ENCODE measurements at places on chromosomes 1 and 21.

DNA sequence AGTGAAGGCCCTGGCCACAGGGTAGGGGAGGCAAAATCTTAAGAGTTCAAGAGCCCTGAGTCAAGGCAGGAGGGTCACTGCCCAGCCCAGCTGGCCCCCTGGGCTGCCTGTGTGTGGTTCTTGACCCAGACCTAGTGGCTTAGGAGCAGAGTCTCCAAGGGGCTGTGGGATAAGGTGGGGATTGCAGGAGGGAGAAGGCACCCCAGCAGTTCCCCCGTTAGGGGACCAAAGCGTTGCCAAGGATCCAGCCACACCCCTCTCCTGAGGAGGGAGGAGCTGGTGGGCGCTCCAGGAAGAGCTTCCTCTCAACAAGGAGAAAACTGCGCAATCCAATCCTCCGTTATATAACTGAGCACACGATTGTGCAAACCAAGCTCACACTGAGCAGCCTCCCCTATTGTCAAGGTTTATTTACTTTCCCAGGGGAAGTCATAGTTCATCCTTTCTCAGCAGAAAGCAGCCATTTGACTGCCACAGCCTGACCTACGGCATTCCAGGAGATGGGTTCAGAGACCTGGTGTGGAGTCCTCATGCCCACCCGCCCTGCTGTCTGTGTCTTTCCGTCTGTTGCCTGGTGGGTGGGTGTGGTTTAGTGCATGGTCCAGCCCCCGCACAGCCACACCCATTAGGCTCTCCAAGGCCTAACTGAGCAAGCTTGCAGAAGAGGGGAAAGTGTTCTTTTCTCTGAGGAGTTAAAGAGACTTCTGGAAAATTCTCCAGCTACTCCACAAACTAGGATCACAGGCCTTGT, 3.5 kb downstream of the EPHX1 start:
- DNase-seq, result no peak

DNA sequence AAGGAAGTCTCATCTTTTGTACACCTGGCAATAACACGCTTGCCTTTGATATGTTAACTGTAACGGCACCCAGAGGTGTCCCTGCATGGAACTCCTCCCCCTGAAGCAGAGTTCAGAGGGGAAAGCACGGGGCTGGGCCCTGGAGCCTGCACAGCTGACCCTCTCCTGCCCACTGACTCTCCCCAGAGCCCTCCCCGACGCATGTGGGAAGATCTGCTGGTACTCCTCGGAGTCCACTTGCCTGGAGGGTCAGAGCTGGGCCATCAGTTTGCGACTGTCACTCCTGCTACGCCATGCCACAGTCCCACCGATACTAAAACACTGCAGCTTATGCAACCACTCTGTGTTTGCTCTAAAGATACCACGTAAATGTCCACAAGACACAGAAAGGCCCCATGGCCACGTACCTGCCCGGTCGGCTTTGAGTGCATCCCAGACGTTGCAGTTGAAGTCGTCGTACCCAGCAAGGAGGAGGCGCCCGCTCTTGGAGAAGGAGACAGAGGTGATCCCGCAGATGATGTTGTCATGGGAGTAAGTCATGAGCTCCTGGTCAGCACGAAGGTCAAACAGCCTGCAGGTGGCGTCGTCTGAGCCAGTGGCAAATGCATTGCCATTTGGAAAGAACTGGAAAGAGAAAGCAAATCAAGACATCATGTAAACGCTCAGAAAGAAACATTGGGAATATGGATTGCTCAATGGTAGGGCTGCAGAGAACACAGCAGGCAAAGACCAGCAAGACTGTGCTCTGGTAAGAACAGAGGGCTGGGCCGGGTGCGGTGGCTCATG, 10.6 kb upstream of the NADK start:
- DNase-seq, result no peak

GRCh38 chr1:92882819-92883218, 51.0 kb downstream of the RPL5 start:
- DNase-seq, result no peak

DNA sequence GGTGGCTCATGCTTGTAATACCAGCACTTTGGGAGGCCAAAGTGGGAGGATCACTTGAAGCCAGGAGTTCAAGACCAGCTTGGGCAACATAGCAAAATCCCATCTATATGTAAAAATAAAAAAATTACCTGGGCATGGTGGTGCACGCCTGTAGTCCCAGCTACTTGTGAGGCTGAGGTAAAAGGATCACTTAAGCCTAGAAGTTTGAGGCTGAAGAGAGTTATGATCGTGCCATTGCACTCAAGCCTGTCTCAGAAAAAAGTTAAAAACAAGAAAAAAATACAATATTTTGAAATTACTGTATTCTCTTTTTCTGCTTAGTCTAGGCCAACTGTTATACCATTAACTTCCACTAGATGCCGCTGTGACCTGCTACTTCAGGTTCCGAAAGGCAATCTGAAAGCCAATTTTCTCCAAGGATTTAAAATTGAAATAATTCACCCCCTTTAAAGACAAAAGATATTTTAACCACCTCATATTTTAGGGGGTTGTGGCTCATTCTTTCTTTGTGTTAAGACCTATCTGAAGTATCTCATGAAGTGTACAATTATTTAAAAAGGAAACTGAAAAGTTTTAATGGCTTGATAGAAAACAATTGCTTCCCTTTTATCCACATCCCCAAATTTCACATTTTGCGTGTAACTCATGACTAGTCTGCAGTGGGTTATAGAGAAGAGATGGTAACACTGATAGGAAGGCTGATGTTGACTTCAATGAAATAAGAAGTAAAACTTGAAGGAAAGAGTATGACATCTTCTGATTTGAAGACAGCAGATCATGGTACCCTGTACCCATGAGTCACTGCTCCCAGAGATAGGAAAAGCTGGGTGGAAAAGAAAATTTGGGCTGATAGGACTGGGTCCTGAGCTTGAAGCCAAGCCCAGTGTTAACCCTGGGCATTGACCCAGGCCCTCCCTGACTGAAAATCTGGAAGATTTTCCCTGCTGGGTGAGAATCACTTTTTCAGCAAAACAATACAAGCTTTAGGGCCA, 24.4 kb upstream of the CLDN14 start:
- DNase-seq, result no peak

DNA sequence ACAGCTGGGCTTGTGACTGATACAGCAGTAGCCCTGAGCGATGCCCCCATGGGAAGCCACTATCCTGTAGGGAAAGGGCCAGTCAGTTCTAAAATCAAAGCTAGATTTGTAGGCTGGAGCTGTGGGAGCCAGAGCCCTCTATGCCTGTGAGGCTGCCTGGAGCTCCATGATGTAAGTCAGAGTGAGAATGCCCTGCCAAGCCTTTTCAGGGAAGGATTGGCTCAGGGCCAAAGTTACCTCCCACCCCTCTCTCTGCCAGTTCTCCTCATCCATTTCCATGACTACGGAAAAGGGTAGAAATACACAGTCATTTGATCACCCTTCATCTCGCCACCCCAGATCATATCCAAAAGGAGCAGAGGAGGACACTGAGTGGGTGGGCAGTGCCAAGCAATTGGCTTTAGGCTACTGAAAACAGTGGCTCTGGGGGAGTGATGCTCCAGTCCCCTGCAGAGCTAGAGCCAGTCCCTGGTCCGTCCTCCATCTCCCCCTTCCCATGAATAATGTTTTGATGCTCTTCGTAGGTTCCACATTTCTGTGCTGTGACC, 59.5 kb upstream of the KCNA3 start:
- DNase-seq, result no peak

GRCh38 chr1:99886841-99887240, 36.7 kb downstream of the AGL start:
- no peak for DNase-seq
